ENCODE measurements at places on chromosomes 16 and 17.

DNA sequence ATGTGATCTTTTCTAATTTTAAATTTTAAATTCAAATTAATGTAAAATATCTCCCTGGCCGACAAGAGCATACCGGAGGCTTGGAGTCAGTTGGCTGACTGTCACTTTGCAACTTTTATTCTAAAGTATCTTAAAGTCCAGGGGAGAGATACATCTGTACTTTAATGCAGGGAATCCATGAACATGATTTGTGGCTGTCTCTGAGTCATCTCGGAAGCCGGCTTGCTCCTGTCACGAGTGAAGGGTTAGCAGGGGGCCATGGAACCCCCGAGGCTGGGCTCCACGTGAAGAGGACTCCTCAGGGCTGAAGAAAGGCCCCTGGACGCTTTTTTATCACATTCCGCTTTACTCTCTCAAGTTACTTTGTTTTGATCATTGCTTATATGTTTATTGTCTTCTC, 13.3 kb downstream of the TVP23A start:
- DNase-seq: no peak

- DNase-seq: peak; percentile 77
Measured at GRCh38 chr17:50169121-50169764, 3.4 kb downstream of the SGCA start.

GRCh38 chr16:48504216-48504615, 105.8 kb downstream of the N4BP1 start:
- DNase-seq: no peak

DNA sequence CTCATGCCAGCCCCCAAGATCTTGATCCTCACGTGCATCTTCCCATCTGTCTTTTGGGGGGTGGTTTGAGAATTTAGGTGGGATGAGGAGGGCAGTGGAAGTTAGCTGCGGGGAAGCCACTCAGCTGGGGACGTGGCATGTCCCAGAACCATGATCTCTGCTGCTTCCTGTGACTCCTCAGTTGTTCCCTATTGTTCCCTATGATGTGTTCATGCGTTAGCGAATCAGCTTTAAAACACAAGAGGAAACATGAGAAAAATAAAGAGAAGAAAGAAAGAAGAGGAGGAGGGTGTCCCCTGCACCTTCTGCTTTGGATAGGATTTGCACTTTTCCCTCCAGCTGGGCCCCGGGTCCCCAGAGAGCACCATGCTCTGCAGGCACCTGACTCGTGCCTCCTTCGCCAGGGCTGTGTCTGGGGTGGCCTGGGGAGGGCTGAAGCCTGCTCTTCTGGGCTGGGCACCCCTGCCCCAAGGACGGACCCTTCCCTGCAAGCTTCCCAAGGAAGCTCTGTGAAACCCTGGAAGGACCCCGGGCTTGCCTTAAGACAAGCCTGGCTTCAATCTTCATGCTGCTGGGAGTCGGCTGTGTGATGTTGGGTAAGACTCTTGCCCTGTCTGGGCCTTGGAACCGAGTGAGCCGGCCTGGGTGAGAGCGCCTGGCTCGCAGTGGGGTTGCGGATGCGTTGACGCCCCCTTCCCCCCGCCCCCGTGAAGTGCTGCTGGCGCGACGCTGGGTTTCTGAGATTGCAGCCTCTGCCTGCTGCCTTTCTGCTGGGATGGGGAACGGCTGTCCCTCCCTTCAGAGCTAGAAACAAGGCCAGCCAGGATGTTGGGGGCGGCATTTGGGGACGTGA, 62.8 kb upstream of the CIBAR2 start:
- DNase-seq: no peak

GRCh38 chr16:80019395-80019794, 418.9 kb upstream of the MAF start:
- no peak for DNase-seq

DNA sequence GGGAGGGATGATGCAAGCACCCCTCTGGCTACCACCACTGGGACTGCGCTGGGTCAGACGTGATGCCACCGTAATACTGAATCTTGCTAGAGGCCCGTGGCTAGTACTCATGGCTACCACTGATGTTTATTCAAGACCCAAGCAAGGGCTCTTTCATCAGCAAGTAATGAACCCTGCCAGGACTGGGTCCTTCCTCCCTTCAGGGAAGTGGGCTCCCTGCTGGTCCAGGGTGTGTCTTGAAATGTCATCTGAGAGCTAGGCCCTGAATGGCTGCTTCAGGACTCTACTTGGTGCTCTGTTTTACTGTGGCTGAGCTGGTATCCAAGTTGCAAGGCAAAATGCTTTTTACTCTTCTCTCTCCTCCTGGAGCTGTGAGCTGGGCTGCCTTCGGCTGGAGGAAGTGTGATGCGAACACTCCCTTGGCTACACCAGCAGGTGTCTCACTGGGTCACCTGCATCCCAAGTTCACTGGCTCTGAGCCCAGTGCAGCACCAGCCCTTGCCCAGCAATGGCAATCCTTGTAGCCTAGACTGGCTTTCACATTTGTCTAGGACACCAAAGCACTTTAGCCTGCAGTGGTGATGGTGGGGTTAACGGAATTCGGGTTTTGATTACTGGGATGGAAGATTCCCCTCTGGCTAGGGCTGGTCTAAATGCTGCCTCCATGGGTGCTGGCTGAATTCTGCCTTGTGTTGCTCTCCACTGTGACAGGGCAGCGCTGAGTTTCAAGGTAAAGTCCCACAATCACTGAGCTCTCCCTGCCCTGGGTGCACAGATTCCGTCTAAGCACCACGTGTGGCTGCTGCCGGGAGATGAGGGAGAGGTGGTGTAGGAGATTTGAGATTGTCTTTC, 98.6 kb downstream of the USP22 start:
- peak; percentile 18 for DNase-seq

GRCh38 chr16:12685806-12686205, 117.9 kb downstream of the CPPED1 start:
- no peak for DNase-seq

- DNase-seq: no peak
Measured at GRCh38 chr17:40113907-40114245, 7.9 kb upstream of the MSL1 start.

DNA sequence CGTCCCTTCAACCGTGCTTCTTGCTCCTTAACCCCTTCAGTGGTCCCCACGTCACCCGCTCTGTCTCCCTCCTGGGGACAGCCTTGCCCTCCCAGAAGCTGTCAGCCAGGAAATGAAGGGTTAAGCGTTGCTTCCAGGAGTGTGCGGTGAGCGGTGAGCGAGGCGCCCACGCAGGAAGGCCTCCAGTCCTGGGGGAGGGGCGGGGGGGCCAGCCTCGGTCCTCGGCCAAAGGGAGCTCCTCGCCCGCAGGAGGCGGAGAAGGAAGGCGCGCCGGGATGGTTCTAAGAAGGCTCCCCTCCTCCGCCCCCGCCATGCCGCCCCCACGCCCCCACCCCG, 2.3 kb downstream of the RBFOX3 start:
- DNase-seq: no peak

- DNase-seq: no peak
Measured at GRCh38 chr17:2222301-2222700, 81.3 kb downstream of the SMG6 start.

GRCh38 chr16:10675216-10675615, 19.5 kb downstream of the TEKT5 start:
- no peak for DNase-seq

- no peak for DNase-seq
Measured at GRCh38 chr17:73404246-73404645, 92.4 kb upstream of the CDC42EP4 start.

DNA sequence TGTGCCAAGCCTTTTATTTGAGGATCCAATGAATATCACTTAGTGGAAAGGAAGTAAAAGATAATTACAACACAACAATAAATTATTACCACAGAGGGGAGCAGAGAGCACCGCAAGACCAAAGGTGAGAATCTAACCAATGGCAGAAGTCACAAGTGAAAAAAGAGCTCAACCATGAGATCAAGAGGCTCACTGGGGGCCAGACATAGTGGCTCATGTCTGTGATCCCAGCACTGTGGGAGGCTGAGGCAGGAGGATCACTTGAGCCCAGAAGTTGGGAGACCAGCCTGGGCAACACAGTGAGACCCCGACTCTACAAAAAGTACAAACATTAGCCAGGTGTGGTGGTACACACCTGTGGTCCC, 17.7 kb downstream of the ANKRD11 start:
- DNase-seq: no peak

DNA sequence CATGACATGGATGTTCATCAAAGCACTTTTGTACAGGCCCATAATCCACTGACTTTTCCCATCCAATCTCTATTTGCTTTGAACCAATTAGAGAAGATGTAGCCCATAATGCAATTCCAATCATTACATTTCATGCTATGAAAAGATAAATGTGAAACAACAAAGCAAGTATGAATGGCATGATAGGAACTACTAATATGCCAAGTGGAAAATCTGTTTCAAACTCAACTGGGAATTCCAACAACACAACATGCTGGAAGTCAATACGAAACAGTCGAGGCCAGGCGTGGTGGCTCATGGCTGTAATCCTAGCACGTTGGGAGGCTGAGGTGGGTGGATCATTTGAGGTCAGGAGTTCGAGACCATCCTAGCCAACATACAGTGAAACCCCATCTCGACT, 39.6 kb upstream of the TMEM97 start:
- no peak for DNase-seq

DNA sequence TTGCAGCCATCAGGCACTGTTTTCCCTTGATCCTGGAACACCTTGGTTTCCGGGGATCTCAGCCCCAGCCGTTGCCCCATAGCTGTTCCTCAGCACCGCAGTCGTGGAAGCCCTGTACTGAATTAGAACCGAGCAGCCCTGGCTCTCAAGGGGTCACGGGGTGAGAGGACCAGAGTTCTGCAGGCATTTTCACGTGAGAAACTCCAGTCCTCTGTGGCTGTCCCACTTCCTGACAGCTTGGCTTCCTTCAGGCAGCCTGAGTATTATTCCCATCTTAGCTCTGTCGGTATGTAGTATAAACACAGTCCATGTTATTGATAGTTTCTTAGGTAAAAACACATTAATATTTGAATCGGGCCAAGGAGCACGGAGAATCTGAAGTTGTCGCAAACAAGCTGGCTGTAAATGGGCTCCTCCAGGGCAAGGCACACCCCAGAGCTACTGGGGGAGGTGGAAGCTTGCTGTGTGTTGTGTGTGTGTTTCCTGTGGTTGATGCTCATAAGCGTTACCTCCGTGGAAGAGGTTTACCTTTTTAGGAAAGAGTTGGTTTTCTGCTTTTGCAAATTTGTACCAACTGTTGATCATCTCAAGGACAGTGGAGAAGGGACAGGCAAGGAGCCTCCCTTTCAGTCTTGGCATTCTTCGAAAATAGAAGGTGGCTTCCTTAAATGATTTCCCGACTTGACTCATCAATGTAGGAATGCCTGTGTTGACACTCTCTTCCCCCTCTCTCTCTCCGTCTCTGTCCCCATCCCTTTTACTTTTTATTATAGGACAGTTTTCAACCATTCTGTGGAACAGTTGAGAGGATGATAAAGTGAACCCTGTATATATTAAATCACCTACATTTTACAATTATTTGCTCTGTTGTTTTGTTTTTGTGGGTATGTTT, 208.9 kb upstream of the CHMP6 start:
- peak; percentile 66 for DNase-seq

GRCh38 chr16:57997528-57998265, 2.8 kb downstream of the ZNF319 start:
- DNase-seq: no peak

- DNase-seq: no peak
Measured at GRCh38 chr16:16045296-16045695, 95.9 kb downstream of the ABCC1 start.

- DNase-seq: no peak
Measured at GRCh38 chr16:73043828-73044467, 4.0 kb downstream of the ZFHX3 start.

DNA sequence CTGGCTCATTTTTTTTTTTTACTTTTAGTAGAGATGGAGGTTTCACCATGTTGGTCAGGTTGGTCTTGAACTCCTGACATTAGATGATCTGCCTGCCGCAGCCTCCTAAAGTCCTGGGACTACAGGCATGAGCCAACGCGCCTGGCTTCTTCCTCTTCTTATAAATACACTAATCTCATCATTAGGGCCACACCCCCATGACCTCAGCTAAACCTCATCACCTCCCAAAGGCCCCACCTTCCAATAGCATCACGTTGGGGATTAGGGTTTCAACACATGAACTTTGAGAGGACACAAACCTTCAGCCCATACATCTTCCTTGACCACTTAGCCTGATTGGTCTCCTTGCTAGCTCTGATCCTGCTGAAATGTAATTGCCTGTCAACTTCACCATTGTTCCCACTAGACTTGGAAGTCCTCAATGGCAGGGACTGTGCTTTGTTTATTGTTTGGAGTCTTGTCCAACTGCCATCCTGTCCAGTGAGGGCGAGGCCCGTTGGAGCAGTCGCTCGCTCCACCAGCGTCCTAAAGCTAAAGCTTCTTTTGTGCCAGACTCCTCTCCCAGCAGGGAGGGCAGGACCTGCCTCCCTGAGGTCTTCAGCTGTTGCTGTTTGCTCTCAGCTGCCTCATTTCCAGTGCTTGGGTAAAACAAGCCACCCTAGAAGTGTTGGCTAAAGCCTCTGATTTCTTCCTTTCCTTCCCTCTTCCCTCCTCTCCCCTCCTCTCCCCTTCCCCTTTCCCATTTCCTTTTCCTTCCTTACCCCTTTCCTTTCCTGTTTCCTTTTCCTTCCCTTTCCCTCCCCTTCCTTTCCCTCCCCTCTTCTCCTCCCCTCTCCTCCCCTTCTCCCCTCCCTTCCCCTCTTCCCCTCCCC, 85.3 kb downstream of the HAPSTR1 start:
- no peak for DNase-seq

DNA sequence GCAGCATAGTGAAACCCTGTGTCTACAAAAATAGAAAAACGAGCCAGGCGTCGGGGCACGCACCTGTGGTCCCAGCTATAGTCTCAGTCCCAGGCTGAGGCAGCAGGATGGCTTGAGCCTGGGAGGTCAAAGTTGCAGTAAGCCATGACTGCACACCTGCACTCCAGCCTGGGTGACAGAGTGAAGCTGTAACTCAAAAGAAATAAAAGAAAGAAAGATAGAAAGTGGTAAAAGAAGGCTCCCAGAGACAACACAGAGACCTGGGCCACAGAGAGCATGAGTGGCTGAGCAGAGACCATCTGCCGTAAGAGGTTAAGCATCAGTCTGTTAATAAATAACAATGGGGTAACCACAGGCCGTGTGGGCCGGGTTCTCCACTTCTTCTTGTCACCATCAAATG, 15.3 kb upstream of the HEXD start:
- DNase-seq: no peak

DNA sequence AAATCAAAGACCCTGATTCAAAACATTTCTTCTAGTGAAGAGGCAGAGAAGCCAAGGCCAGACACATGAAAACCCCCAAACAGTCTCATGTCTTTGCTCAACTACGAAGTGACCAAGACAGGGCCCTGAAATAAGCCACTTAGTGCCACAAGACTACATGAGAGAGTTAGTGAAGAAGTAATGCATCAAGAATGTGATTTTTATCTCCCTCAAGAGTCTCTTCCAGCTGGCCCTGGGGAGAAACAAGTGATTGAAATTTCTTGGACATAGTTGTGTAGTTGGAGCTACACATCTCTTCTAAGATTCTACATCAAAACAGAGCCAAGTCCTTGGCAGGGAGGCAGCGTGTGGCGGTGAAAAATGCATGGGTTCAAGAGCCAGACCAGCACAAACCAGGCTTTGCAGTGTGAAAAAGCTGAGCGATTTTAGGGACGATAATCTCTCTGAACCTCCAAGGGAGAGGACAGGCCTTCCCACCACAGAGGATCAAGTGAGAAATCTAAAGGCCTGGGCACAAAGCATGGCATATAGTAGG, 30.6 kb downstream of the LYRM1 start:
- no peak for DNase-seq

All from CD4-positive, alpha-beta T cell treated with Interleukin-4 for 1 hour (primary cell).